ENCODE measurements at places on chromosomes 7 and 10.
A peak's percentile ranks its signal among the peaks of the same experiment; 100 is the strongest.

DNA sequence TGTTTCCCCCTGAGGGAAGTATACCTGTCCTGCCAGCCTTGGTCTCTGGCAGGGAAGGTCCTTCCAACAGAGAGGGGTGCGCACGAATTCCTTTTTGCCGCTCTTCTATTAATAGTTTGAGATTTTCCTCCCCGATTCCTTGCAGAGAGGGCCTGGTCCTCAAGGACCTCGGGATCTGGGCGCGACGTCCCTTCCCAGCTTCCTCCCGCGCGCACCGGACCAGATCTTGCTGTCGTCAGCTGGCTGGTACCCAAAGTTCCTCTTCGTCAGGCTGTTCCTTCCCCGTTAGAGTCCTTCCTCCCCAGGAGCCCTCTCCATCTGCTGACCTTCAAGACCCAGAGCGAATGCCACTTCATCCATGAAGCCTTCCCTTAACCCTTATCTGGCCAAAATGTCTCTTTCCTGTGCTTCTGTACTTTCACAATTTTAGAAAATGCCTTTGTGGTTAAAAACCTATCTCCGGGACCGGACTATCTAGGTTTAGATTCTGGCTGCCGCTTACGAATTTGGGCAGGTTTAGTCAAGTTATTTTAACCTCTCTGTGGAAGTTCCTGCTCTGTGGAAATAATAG lies 851 bp upstream of the GOT1 start:
- no peak for DNase-seq

GRCh38 chr10:3887885-3888476 lies 103.0 kb upstream of the KLF6 start:
- DNase-seq = peak; percentile 39

DNA sequence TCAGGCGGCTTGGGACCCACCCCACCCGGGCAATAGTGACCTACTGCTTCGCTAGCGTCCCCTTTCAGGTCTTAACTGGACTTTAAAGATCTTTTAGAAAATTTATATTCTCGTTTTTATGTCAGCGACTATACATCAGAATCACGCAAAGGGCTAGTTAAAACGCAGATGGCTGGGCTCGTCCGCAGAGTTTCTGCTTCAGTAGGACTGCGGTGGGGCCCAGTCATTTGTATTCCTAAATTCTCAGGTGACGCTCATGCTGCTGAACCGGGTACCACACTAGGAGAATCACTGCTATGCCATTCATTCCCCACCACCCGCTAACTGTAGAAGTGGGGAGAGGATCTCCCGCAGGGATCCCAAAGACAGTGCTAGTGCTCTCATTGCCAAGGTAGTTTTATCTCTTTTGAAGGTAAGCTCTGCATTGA lies 12.0 kb upstream of the SP8 start:
- DNase-seq = no peak

DNA sequence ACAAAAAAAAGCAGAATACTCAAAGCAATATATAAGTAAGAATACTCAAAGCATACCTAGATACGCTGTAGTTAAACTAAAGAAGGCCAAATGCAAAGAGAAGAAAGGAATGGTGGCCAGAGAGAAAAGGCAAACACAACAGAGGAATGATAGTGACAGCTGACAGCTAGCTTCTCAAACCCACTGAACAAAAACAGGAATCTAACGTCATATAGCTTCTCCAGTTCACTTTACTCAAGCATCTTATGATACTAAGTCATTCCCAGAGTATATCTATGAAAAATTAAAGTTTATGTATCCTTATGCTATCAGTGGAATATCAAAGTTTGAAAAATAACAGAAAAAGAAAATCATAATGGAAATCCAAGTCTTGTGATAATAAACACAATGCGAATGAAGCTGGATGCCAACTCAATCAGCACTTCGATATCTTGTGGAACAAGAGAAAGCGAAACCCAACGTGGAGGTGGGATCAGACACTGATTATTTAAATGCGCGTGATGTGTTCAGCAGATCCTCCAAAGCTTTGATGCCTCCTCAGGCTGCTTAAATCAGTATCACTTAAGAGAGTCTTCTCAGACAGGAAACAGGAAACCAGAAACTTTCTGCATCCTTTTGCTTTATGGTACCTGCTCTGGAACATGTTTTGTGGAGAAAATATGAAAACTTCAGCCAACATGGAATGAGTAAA lies 102.8 kb downstream of the PIP4K2A start:
- no peak for DNase-seq

DNA sequence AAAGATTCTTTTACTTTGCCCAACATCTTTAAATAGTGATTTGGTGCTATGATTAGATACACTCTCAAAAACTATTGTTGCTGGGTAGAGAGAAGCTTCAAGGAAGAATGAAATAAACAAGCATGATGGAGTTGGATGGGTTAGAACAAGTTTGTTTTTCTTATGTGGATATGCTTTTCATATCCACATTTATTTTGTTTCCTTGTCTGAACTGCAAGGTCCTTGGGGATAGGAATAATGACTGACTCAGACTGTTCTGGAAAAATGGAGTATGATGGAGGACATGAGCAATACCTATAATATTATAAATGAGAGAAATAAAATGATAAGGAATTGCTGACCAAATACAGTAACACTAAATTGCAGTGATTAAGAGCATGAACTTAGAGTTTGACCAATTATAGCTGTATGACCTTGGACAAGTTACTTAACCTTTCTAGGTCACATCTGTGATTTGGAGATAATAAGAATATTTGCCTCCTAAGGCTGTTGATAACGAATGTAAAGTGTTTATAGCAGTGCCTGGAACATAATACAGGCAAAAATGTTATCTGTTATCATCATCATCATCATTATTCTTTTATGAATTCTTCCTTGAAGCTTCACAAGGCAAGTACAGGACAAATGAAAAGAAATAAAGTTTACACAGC lies 847.5 kb downstream of the LRMDA start:
- DNase-seq = no peak

- DNase-seq = no peak
Observed at GRCh38 chr10:58143944-58144343, 123.8 kb downstream of the IPMK start.

GRCh38 chr7:33067921-33068320 lies 5.3 kb upstream of the NT5C3A start:
- no peak for DNase-seq

GRCh38 chr10:797179-797578 lies 107.7 kb upstream of the DIP2C start:
- no peak for DNase-seq

DNA sequence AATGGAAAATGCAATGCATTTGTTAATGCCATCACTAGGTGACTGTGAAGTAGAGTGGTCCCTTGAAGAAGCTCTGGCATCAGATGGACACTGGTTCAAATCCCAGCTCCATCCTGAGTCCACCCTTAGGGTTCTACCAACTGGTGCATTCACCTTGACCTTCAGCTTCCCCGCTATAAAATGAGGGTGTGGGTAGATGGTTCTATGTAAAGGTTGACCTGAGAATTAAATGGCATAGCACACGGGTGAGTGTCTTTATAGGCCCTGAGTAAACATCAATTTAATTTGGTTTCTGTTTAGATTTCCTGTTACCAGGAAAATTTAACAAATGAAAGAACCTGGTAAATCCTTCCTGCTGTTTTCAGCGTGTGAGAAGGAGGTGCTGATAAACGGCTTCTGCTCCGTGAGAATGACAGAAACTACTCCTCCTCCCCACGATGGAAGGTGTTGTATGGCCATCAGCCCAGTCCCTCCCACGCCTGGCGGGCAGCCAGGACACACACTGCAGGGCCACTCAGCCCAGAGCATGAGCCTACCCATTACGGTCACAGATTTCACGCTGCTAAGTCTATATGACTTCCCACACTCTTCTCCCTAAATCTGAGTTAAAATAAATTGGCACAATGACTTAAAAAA lies 210.1 kb downstream of the TNS3 start:
- no peak for DNase-seq

- DNase-seq = no peak
Observed at GRCh38 chr7:124775422-124775821, 9.8 kb upstream of the GPR37 start.

DNA sequence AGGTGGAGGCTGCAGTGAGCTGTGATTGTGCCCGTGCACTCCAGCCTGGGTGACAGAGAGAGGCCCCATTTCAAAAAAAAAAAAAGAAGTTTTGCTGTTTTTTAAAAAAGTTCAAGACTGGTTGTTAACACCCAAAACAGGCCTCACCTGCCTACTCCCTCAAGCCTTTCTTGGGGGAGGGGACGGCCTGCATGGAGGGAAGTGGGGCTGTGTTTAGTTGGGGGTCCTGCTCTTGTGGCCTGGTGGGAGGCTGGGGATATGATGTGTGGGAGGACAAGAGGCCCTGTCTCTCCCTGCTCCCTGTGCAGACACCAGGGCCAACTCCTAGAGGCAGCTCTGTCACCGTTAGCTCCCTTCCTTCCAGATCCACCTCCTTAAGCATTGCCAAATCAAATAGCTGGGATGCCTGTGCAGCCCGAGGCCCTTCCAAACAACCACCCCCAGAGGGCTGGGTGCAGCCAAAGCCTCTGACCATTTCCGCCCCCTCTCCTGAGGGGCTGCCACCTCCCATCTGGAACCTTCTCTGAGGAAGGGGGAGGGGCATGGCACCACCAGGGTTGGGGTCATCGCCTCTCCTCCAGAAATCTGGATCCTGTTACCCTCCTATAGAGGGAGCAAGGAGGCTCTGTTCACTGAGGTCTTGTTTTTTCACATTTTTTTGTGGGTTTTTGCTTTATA lies 32.9 kb upstream of the ANKRD2 start:
- no peak for DNase-seq

DNA sequence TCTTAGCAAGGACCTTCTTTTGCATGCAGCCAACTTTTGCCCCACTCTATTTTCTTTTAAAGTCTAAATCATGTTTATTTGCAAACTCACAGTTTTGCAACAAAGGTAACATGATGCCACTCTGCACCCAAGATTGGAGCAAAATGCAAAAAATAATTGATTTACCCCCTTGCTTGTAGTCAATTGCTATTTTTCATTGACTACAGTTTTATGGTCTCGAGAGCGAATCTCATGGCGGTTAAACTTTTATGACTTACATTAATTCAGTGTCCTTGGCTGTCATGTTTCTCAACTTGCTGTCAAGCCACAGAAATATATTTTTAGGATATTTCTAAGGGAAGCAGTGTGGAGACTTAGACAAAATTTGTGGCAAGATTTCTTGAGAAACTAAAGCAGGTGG lies 110.0 kb upstream of the JCAD start:
- no peak for DNase-seq

All from HS-27A (cell line).